ENCODE measurements at places on chromosomes 3 and 15.

- DNase-seq = no peak
These were observed 270.0 kb downstream of the NAALADL2 start for GRCh38 chr3:175129126-175129525.

DNA sequence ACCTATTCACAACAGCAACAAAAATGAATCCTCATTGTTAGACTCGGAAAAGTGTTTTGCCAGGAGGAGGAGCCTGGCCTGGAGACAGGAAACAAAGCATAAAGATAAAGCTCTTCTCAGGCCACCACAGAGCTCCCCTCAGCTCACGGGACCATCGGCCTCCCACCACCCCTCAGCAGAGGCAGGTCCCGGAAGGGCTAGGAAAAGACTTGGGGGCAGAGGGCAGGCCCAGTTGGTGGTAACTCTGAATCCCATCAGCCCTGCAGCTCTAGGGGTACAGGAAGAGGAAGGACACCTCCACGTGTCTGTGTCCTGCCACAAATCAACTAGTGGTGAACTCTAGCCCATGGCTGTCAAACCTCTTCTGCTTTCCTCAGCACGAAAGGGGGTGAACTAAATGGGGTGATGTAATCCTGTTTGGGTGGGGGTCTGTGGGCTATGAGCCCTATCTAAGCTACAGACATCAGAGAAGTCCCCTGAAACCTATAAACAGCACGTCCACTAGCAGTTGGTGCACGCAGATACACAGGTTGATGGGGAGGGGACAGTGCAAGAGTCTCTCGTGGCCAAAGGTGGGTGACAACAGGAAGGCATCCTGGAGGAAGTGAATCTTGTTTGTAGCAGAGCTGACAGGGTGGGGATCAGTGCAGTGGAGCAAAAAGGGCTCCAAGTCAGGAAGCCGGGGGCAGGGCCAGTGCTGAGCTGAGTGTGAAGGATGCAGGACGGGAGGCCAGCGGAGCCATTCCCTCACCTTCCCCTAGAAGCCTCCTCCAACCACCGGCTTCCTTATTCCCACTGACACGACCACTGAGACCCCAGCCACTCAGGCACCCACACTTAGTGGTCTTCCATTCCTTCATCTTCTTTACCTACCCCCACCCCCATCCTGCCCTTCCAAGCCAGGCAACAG lies 111.1 kb upstream of the HACD2 start:
- no peak for DNase-seq

GRCh38 chr3:181717549-181718171 lies 5.9 kb downstream of the SOX2 start:
- DNase-seq = no peak

DNA sequence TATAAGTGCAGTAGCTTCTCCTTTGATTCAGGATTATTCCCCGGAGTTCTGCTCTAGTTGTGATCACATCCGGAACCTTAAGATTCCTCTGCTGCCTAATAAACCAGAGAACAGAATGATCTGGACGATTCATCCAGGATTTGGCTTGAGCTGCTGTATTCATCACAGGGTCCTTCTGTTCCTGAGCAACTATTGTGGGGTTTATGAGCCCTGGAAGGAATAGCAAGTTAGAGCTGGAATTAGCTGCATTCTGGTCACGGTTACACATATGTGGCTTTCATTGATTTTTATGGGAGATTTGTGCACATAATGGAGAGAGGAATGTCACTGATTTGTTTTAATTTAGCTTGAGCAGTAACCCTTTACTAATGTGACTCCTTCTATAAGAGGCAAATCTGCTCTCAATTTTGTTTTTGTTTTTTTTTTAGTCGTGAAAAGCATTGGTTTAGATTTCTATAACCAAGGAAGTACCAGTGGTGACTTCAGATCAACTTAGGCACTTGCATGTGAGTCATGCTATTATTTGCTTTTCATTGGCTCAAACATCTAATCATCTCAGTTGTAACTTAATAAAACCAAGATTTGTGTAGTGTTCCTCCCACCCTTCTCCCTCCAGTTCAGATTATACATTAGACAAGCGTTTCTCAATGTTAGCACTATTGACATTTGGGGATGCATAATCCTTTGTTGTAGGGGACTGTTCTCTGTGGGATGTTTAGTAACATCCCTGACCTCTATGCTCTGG lies 148.5 kb downstream of the OTOL1 start:
- DNase-seq = no peak

- DNase-seq = no peak
These were observed 301.5 kb downstream of the MEX3B start for GRCh38 chr15:81744364-81744763.

- DNase-seq = no peak
These were observed 38.2 kb upstream of the FAM3D start for GRCh38 chr3:58704745-58705144.

DNA sequence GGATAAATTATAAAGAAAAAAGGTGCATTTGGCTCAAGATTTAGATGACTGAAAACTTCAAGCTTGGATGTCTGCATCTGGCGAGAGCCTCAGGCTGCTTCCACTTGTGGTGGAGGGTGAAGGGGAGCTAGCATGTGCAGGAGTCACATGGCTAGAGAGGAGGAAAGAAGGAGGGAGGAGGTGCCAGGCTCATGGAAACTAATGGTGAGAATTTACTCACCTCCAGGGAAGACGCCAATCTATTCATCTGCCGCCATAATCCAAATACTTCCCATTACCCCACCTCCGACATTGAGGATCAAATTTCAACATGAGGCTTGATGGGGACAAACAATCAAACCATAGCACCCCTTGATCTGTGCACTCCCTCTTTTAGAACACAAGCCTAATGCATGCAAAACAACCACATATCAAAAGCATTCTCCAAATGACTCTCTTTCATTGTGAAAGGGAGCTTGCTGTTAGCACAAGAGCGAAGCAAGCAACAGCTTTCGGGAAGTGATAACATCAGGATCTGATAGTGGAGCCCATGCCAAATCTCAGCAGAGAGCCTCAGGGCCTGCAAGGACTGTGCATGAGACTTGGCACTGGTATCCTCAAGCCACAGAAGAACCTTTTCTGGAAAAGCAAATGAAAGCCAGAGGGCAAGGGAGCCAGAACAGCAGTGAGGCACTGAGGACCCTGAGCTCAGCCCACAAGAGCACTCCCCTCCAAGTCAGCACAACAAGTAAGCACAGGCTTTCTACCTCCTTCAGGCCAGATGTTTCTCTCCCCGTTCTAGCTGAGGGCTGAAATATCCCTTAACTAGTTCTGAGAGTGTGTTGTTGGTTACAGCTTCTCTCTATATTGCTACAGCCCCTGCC lies 50.2 kb upstream of the THBS1 start:
- no peak for DNase-seq

GRCh38 chr3:38297947-38298711 lies 16.0 kb downstream of the SLC22A14 start:
- no peak for DNase-seq

GRCh38 chr3:152390647-152391046 lies 121.9 kb downstream of the MBNL1 start:
- DNase-seq = no peak

DNA sequence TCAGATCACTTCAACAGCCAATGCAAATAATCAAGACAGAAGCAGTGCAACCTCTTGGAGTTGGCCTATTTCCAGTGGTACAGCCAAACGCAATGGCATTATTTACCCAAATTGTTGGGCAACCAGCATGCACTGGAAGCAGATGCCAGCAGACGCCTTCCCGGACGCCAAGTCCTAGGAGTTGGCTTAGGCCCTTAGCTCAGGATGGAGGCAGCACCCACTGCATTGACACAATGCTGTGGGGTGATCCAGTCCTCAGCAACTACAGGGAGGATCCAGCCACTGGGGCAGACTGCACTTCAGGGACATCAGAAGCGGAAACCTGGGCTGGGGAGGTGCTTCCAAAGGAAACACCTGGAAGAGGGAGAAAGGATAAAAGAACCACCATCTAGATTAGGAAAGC lies 290.4 kb downstream of the FAM43A start:
- no peak for DNase-seq

DNA sequence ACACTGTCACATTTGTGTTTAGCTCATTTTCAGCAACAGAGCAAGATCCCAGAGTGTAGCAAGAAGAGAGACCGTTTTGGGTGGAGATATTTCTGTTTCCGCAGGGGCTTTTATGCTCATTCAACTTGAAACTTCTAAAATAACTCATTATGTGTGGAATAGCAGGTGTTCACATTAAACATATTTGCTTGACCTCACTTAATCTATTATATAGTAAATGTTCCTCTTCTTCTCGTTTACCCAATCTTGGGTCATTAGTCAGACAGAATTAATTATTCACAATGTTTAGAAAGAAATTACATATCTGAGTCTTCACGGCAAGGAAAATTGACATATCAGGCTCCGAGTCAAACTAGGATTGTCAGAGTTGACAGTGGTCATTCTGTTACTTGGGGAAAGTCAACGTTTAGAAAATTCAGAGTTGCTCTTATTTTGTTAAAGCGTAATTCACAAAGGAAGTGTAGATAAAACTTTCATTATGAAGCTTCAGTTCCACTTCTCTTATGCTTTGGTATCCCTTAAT lies 222.9 kb downstream of the TPRG1 start:
- peak; percentile 32 for DNase-seq

DNA sequence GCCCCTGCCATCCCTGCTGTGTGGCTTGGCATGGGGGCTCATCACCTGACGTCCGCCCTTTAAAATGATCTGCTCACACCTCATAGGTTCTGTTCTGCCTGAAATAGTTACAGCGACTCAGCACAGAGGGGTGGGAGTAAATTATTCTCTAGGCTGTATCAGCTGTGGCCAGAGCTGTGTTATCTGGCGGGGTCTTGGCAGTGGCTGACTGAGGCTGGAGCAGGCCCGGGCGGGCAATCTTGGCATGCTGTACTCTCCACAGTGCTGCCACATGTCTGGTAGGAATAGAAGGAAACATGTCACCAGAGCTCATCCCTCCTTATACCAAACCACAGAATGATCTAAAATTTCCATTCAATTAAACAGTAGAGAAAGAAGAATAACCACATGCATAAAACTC lies 499.9 kb upstream of the LMCD1 start:
- DNase-seq = no peak

GRCh38 chr3:104461431-104461830 lies 905.3 kb upstream of the ALCAM start:
- DNase-seq = no peak

- no peak for DNase-seq
These were observed 11.7 kb upstream of the P3H2 start for GRCh38 chr3:190132371-190132770.

GRCh38 chr3:43496740-43497375 lies 125.0 kb downstream of the ANO10 start:
- DNase-seq = no peak

DNA sequence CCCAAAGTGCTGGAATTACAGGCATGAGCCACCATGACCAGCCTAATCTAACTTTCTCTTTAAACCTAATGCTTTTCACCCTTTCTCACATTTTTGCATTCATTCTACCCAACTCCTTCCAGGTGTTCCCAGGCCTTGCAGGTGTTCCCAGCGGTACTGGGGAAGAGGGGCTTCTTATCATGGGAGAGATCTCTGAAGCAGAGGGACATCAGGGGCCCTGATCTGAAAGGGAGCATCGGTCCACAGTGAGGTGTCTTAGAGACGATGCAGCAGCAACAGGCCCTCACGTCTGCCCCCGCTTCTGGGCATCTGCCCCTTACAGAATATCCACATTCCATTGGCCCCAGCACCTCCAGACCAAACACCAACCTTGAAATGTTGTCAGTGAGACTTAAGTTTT lies 29.0 kb upstream of the BDH1 start:
- no peak for DNase-seq

DNA sequence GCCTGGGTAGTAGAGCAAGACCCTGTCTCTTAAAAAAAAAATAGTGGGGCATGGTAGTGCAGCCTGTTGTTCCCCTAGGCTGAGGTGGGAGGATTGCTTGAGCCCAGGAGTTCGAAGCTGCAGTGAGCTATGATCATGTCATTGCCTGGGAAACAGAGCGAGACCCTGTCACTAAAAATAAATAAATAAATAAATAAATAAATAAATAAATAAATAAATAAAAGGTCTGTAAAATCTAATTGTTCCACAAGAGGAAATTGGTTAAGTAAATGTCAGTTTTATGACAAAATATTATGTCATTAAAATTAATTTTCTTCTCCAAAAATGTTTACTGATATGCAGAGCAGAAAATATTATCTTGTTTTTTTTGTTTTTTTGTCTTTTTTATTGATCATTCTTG lies 5.3 kb downstream of the CRELD1 start:
- DNase-seq = no peak

GRCh38 chr3:38138349-38139190 lies at the start of gene MYD88:
MYD88 (plus strand) TSS chr3:38138661; CDS start chr3:38138701, 40 bp downstream.
- DNase-seq = peak; percentile 7

GRCh38 chr3:81521855-81522254 lies 239.6 kb downstream of the GBE1 start:
- no peak for DNase-seq

DNA sequence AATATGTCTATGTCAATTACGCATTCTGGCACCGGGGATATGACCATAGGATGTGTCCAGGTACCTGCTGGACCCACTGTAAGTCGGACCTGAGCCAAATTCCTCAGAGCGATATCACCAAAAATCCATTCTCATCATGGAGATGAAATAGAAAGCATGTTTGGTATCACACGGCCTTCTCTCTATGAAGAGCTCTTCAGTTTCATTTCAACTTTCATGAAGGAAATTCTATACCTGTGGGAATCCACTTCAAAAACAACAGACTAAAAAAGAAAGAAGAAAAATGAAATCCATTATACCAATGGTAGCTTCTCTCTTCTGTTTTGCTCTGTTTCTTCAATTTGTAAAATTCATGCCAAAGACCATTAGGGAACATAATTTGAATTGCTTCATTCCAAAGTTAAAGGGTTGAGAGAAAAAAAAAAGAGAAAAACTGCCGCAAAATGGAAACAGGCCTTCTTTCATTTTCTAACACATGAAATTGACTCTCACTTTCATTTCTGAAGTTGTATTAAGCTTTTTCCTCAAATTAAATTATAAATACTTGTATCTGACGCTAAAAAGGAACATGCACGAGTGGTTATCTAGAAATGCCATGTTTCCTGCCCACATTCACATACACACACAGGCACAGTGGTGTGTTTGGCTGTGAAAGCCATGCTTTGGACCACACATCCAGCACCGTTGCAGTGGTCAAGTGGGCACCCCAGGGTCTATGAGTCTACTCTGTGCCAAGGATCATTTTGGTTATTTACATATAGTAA lies 46.9 kb upstream of the DIPK2A start:
- DNase-seq = no peak

GRCh38 chr3:9906480-9906879 lies 3.8 kb downstream of the IL17RE start:
- no peak for DNase-seq

DNA sequence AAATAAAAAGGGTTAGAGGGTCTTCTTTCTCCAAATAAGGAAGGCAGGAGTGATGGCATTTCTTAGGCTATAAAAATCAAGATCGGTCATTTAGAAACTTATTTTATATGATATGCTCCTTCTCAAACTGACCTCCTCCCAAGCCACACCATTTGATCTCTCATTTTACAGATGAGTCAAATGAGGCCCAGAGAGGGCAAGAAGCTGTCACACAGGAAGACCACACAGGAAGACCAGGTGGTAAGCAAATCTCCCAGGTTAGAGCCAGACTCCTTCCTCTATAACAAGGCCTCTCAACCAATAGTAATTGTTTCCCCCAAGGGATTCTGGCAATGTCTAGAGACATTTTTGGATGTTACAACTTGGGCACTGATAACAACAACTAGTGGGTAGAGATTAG lies 13.8 kb downstream of the TLE3 start:
- no peak for DNase-seq

GRCh38 chr15:40323953-40324937 lies 753 bp downstream of the INAFM2 start:
- no peak for DNase-seq
